NCI-H1417 (cell line): ENCODE measurements at places on chromosomes 16 and 17.
A peak's percentile ranks its signal among the peaks of the same experiment; 100 is the strongest.

GRCh38 chr17:8963647-8964258 lies 1.8 kb downstream of the PIK3R5 start:
- no peak for DNase-seq

- no peak for DNase-seq
Measured at GRCh38 chr16:65314627-65315008, 192.8 kb upstream of the CDH11 start.

GRCh38 chr17:65294181-65294719 lies 157.1 kb downstream of the RGS9 start:
- DNase-seq, result peak; percentile 59

GRCh38 chr17:38327936-38328335 lies 15.8 kb downstream of the GPR179 start:
- DNase-seq, result no peak

GRCh38 chr17:74633326-74633725 lies 9.8 kb upstream of the CD300E start:
- peak; percentile 5 for DNase-seq

- DNase-seq, result peak; percentile 98
Measured at GRCh38 chr17:28227316-28228108, 91.5 kb upstream of the TMEM97 start.

- no peak for DNase-seq
Measured at GRCh38 chr16:60110531-60110930, 1376.4 kb upstream of the GOT2 start.

DNA sequence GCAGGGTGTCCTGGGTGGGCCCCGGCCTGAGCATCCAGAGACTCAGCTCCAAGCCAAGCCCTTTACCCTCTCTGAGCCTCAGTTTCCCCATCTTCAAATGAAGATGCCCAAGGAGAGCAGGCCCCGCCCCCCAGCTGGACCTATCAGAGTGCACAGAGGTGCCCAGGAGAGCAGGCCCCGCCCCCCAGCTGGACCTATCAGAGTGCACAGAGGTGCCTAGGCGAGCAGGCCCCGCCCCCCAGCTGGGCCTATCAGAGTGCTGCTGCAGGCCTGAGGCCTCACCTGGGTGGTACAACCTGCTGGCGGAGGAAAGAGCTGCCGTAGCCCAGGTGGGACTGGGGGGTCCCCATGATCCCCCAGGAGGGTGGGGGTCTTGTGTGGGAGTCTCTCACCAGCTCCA lies 3.4 kb upstream of the SSTR5 start:
- DNase-seq, result no peak

DNA sequence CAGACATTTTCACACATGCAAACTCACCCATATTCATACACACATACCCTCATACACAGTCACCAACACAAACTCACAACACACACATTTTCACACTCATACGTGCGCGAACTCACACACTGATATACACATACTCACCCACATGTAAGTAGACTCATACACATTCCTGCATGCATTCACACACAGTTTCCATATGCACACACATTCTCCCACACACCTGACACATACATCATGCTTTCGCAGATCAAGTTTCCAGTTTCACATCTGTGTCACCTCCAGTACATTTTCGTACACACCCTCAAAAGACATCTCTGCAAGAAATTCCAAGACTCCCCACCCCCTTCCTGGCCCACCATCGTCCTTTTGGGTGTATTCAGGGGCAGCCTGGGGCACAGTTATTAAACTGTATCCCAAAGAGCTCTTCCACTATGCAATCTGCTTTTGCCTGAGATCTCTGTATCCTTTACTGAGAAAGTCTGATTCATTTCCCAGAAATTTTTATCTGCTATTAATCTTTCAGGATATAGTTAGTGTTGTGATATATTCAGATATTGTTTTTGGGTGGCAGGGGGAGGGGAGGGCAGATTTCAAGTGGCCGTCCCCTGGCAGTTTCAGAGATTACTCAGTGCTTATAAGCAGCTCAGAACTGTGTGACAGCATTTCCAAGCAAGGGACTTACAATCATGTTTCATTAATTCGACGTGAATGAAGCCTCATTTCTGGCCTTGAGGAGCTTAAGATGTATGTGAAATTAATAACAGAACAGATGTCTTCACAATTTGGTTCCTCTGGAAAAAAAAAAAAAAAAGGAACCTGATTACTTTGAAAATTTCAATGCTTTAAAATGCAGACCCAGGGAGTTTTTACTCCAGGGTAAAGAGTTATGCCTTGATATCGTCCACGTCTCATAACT lies 35.3 kb upstream of the MMP2 start:
- DNase-seq, result no peak
